Body of pancreas (tissue), 4 donors: ENCODE measurements at places on chromosomes 1 and 21.

DNA sequence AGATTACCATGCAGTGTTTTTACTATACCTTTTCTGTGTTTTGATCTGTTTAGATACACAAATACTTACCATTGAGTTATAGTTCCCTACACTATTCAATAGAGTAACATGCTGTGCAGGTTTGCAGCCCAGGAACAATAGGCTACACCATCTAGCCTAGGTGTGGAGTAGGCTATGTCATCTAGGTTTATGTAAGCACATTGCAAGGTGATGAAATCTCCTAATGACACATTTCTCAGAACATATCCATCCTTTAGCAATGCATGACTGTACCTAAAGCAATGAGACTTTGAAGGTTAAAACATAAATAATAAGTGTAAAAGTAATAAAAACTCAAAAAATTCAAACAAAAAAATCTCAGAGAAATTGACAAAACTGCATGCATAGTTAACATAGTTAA is 358.6 kb downstream of the USH2A start:
- no peaks in the 10 kb centered on the region for H3K27me3 ChIP-seq
- no peak overlapping the region for H3K4me3 ChIP-seq
- no peaks in the 10 kb centered on the region for H3K36me3 ChIP-seq
- H3K27ac ChIP-seq: no peak overlapping the region
- no peaks in the 10 kb centered on the region for H3K4me1 ChIP-seq
- no peak for DNase-seq

DNA sequence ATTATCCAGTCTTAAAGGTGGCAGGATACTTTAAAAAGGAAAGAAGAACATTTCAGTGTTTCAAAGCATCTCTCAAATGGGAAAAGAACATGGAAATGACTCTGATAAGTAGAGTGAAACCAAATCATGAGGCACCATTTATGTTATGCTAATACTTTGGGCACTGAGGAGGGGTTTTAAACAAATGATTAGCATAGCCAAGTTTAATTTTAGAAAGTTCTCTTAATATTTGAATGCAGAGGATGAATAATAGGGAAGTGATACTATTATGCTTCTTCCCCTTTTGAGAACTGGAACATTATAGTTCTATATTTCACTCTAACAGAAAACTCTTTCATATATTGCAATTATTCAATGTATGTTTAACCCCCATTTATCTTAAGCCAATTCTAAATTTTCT is 1181.9 kb upstream of the PRMT6 start:
- H3K36me3 ChIP-seq: no peaks in the 10 kb centered on the region
- DNase-seq: no peak
- H3K4me1 ChIP-seq: no peaks in the 10 kb centered on the region
- no peaks in the 10 kb centered on the region for H3K27me3 ChIP-seq
- H3K4me3 ChIP-seq: no peak overlapping the region

GRCh38 chr1:83029916-83030315 is 969.0 kb downstream of the TTLL7 start:
- no peaks in the 10 kb centered on the region for H3K36me3 ChIP-seq
- H3K4me3 ChIP-seq: no peak overlapping the region
- DNase-seq: no peak
- no peak overlapping the region for H3K27ac ChIP-seq

- peaks cover 5% of the 10 kb centered on the region for H3K4me1 ChIP-seq
- no peak for DNase-seq
- no peaks in the 10 kb centered on the region for H3K27me3 ChIP-seq
- no peak overlapping the region for H3K27ac ChIP-seq
Observed at GRCh38 chr1:176198413-176198812, 8.7 kb downstream of the COP1 start.

GRCh38 chr1:41915786-41916571 is 2.7 kb downstream of the HIVEP3 start:
- H3K4me1 ChIP-seq: peaks cover 28% of the 10 kb centered on the region
- no peaks in the 10 kb centered on the region for H3K36me3 ChIP-seq
- H3K27me3 ChIP-seq: no peaks in the 10 kb centered on the region
- DNase-seq: peak; percentile 39
- no peak overlapping the region for H3K27ac ChIP-seq

GRCh38 chr1:67001682-67002425 is 52.1 kb downstream of the SLC35D1 start:
- peaks cover 64% of the 10 kb centered on the region for H3K4me1 ChIP-seq
- no peaks in the 10 kb centered on the region for H3K36me3 ChIP-seq
- H3K27ac ChIP-seq: peak overlapping the region; percentile 67
- H3K4me3 ChIP-seq: no peak overlapping the region
- no peaks in the 10 kb centered on the region for H3K27me3 ChIP-seq

DNA sequence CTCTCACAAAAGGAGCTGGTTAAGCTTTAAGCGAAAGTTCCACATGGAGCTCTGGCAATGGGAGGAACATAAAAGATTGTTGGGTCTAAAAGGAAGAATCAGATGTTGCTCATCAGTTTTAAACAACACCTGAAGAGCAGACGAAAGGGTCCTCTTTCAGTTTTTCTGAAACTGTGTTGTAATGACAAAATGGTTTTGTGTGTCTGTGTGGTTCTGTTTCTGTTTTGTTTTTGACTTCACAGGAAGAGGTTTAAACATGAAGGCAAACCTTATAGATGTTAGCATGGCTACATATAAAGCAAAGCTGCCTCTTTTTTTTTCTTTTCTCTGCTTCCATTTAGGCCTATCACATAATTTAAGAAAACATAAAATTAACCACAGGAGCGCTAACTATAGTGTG is 136.1 kb downstream of the ZP4 start:
- no peak overlapping the region for H3K27ac ChIP-seq
- no peaks in the 10 kb centered on the region for H3K27me3 ChIP-seq
- no peaks in the 10 kb centered on the region for H3K36me3 ChIP-seq
- no peak for DNase-seq
- H3K4me1 ChIP-seq: peaks cover 32% of the 10 kb centered on the region
